ENCODE measurements at places on chromosomes 12 and 14. TPM values are rescaled to one million over a fixed set of nuclear protein-coding genes. Genes with fewer than 3 reads are reported as not detected.

Gene MPHOSPH9
- 113 TPM for total RNA-seq

DNA sequence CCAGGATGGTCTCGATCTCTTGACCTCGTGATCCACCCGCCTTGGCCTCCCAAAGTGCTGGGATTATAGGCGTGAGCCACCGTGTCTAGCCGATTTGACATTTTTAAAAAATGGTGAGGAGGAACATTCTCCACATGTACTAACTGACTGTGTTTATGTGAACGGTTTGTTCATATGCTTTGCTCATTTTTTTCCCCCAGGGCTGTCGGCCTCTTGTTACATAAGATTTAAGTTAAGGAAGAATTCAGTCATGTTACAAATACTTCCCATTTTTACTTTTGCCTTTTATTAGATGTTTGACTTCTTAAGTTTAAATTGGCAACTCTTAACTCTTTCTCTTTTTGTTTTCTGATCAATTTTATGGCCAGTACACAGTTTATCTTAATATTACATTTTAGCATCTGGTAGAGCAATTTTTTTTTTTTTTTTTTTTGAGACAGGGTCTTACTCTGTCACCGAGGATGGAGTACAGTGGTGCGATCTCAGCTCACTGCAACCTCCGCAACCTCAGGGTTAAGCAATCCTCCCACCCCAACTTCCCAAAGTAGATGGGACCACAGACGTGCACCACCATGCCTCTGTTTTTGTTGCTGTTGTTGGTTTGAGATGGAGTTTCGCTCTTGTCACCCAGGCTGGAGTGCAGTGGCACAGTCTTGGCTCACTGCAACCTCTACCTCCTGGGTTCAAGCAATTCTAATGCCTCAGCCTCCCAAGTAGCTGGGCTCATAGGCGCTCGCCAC lies 9.6 kb downstream of the GNS start:
- H3K4me3 ChIP-seq, result no peak overlapping the region
- peaks cover 28% of the 10 kb centered on the region for H3K4me1 ChIP-seq
- no peak for DNase-seq
- peaks cover 42% of the 10 kb centered on the region for H3K36me3 ChIP-seq

Gene SLC17A8
- not detected for total RNA-seq

GRCh38 chr14:75224561-75224960 lies 48.1 kb upstream of the TMED10 start:
- H3K27ac ChIP-seq, result no peak overlapping the region
- DNase-seq, result no peak
- no peaks in the 10 kb centered on the region for H3K36me3 ChIP-seq
- H3K4me3 ChIP-seq, result no peak overlapping the region
- peaks cover 20% of the 10 kb centered on the region for H3K27me3 ChIP-seq

Gene PROX2
- total RNA-seq, result not detected

DNA sequence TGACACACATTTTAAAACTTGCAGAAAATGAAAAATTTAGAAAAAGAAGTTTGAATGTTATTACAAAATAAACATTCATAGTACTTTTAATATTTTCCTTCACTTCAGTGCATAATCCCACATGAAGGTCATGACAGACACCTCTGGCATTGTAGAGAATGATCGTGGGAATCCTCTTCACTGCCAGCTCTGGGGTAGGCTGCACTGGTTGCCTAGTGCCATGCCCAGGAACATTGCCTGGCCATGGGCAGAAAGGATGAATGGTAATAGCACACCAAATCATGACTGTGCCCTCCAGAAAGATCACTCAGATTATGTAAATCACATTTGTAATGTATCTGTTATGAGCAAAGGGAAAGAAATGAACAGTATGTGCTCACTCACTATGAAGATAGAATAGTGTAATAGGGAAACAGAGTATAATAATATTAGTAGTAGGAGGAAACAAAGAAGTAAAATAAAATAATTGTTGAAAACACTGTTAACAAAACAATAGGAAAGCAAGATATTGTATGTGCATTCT lies 161.6 kb downstream of the PLCZ1 start:
- no peak for DNase-seq
- no peaks in the 10 kb centered on the region for H3K36me3 ChIP-seq
- H3K27me3 ChIP-seq, result no peaks in the 10 kb centered on the region
- no peak overlapping the region for H3K27ac ChIP-seq
- no peak overlapping the region for H3K4me3 ChIP-seq

- H3K4me3 ChIP-seq, result no peak overlapping the region
- no peak for DNase-seq
- peaks cover 2% of the 10 kb centered on the region for H3K36me3 ChIP-seq
- no peaks in the 10 kb centered on the region for H3K27me3 ChIP-seq
- no peak overlapping the region for H3K27ac ChIP-seq
- no peaks in the 10 kb centered on the region for H3K4me1 ChIP-seq
These were observed 62.0 kb downstream of the ST8SIA1 start for GRCh38 chr12:22272335-22273151.

Gene LRTM2
- total RNA-seq, result not detected

Gene KRT2
- total RNA-seq, result not detected

DNA sequence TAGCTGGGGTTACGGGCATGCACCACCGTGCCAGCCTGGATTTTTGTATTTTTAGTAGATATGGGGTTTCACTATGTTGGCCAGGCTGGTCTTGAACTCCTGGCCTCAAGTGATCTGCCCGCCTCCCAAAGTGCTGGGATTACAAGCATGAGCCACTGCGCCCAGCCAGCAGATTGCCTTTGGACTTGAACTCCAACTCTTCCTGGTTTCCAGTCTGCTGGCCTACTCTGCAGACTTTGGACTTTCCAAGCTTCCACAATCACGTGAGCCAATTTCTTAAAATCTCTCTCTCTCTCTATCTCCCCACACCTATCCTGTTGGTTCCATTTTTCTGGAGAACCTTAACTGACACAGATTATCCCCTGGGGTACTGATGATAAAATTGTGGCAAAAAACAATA lies 55.0 kb downstream of the EMP1 start:
- peaks cover 3% of the 10 kb centered on the region for H3K4me1 ChIP-seq
- H3K27me3 ChIP-seq, result peaks cover 31% of the 10 kb centered on the region
- DNase-seq, result no peak
- no peak overlapping the region for H3K27ac ChIP-seq
- H3K4me3 ChIP-seq, result no peak overlapping the region
- H3K36me3 ChIP-seq, result no peaks in the 10 kb centered on the region

DNA sequence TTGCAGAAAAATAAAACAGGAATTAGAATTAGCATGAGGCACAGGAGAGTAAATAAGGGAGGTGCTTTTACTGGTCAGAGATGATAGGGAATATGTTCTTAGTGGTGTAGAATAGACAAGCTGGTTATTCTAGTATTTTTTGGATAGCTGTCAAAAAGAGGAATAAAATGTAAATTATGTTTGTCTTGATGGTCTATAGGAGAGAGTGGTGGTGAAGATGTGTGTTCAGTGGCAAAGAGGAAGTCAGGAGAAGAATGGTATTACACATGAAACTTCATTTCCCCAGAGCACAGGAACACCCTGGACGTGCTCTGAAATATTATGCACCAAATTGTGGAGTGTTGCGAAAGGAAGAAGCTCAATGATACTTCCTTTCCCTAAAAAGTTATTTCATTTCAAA lies 27.8 kb downstream of the MUCL1 start:
- peaks cover 1% of the 10 kb centered on the region for H3K4me1 ChIP-seq
- H3K27me3 ChIP-seq, result peaks cover 13% of the 10 kb centered on the region
- no peak overlapping the region for H3K27ac ChIP-seq
- no peaks in the 10 kb centered on the region for H3K36me3 ChIP-seq

DNA sequence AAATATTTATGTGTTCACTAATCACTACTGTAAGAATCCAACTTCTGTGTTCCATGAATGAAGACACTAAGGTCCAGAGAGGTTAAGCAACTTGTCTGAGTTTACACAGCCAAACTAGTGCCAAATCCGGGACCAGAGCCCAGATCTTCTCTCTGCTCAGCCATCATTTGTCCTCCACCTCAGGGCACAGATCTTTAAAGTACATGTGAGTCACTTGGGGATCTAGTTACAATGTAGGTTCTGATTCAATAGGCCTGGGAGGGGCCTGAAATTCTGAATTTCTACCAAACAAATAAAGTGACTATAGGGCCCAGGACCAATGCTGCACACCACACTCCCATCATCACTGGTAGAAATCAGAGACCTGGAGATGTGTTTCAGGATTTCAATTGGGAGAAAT lies 162.9 kb downstream of the GXYLT1 start:
- H3K27me3 ChIP-seq, result peaks cover 2% of the 10 kb centered on the region
- H3K4me1 ChIP-seq, result no peaks in the 10 kb centered on the region
- no peak overlapping the region for H3K4me3 ChIP-seq
- DNase-seq, result no peak
- H3K27ac ChIP-seq, result no peak overlapping the region

Gene AVPR1A
- not detected for total RNA-seq

- no peak overlapping the region for H3K27ac ChIP-seq
- DNase-seq, result no peak
- no peaks in the 10 kb centered on the region for H3K27me3 ChIP-seq
- H3K4me1 ChIP-seq, result peaks cover 30% of the 10 kb centered on the region
- H3K4me3 ChIP-seq, result no peak overlapping the region
- peaks cover 83% of the 10 kb centered on the region for H3K36me3 ChIP-seq
These were observed 19.4 kb downstream of the LDHB start for GRCh38 chr12:21638054-21638891.

GRCh38 chr12:58443981-58444371 lies 476.3 kb downstream of the LRIG3 start:
- DNase-seq, result no peak
- no peaks in the 10 kb centered on the region for H3K4me1 ChIP-seq
- no peak overlapping the region for H3K4me3 ChIP-seq

DNA sequence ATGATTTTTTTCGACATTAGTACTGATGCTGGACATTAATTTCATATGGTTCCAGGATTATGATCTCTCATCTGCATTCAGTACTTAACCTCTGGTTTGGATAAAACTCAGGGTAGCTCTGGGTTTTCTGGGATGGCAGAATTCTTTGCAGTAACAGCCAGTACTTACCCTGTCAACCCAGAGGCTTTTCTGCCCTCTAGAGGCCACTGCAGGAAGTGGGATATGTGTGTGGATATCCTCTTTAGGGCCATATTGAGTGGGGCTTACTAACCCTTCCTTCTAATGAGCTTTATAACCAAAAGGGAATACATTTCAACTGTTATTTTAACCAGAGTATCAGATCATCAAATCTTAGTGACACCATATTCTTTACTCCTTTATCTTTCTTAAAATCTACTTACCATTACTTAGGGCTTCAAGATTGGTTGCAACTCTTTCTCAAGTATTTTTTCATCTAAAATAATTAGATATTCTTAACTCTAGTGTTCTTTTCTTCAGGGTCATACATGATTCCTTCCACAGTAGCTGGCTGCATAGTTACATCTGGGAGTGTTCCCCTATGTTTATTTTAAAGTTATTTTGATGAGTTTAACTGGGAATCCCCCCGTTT lies 488.0 kb upstream of the STXBP6 start:
- H3K4me3 ChIP-seq, result no peak overlapping the region
- H3K36me3 ChIP-seq, result no peaks in the 10 kb centered on the region
- H3K4me1 ChIP-seq, result no peaks in the 10 kb centered on the region
- H3K27me3 ChIP-seq, result no peaks in the 10 kb centered on the region
- H3K27ac ChIP-seq, result no peak overlapping the region

Gene SERPINA9
- not detected for total RNA-seq

GRCh38 chr12:69457433-69457832 lies 12.8 kb upstream of the FRS2 start:
- H3K27me3 ChIP-seq, result no peaks in the 10 kb centered on the region
- H3K36me3 ChIP-seq, result no peaks in the 10 kb centered on the region
- H3K4me1 ChIP-seq, result no peaks in the 10 kb centered on the region

GRCh38 chr14:70785556-70785955 lies 23.8 kb downstream of the MAP3K9 start:
- no peak overlapping the region for H3K4me3 ChIP-seq
- no peak for DNase-seq
- H3K27ac ChIP-seq, result no peak overlapping the region
- peaks cover 8% of the 10 kb centered on the region for H3K4me1 ChIP-seq
- H3K36me3 ChIP-seq, result peaks cover 3% of the 10 kb centered on the region

GRCh38 chr14:63249092-63249491 lies 44.8 kb downstream of the RHOJ start:
- no peaks in the 10 kb centered on the region for H3K36me3 ChIP-seq
- no peak for DNase-seq
- no peak overlapping the region for H3K27ac ChIP-seq

- H3K4me1 ChIP-seq, result peaks cover 14% of the 10 kb centered on the region
- peaks cover 2% of the 10 kb centered on the region for H3K36me3 ChIP-seq
- peak; percentile 73 for DNase-seq
- no peak overlapping the region for H3K4me3 ChIP-seq
These were observed 123.0 kb upstream of the PZP start for GRCh38 chr12:9331218-9331626.

Gene SYNE3
- total RNA-seq, result 86.2 TPM

DNA sequence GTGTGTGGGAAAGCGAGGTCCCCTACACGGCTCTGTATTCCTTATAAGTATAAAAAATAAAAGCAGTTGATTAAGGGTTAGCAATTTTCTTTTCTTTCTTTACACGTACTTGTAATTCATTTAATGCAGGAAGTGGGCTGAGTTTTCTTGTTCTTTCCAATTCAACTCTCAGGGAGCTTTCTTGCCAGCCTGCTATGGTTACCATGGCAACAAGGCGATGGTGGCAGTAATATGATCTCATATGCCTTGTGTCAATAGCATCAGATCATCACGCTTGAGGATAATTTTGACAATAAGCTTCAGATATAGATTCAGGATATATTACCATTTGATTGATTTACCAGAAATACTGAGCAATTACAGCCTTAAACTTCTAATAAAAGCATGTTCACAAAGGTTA lies 466.5 kb downstream of the APAF1 start:
- H3K36me3 ChIP-seq, result no peaks in the 10 kb centered on the region
- DNase-seq, result no peak
- no peak overlapping the region for H3K27ac ChIP-seq
- no peak overlapping the region for H3K4me3 ChIP-seq

DNA sequence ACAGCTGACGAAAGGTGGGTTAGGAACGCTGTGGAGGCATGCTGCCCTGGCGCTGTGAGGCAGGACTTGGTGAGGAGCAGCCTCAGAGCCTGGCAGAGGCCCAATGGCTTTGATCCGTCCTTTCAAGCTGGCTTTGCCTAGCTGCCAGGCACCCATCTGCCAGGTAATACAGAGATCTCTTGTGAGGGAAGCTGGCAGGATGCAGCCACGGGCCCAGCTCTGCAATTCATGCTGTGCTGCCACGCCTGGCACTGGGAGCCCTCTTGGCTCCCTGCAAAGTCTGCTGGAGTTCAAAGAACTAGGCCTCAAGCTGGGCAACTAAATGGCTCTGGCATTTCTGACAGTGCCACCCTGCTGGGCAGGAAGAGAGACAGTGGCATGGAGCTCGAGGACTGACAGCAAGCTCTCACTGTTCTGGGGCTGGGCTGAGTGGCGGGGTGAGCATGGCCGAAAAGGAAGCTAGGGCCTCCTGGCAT lies 18.7 kb downstream of the IQSEC3 start:
- H3K4me1 ChIP-seq, result no peaks in the 10 kb centered on the region
- no peak for DNase-seq
- H3K27me3 ChIP-seq, result peaks cover 31% of the 10 kb centered on the region
- H3K4me3 ChIP-seq, result no peak overlapping the region
